ENCODE measurements at places on chromosomes 5 and 9.
A peak's percentile ranks its signal among the peaks of the same experiment; 100 is the strongest.

- no peak for DNase-seq
Measured at GRCh38 chr5:83540783-83541182, 69.2 kb downstream of the VCAN start.

- no peak for DNase-seq
Measured at GRCh38 chr9:73845539-73845938, 651.6 kb upstream of the RORB start.

GRCh38 chr9:95511616-95511931 is 5.2 kb downstream of the PTCH1 start:
- no peak for DNase-seq

GRCh38 chr9:78939311-78940065 is 632.3 kb upstream of the TLE4 start:
- no peak for DNase-seq

GRCh38 chr5:63029891-63030290 is 451.3 kb downstream of the LRRC70 start:
- no peak for DNase-seq

DNA sequence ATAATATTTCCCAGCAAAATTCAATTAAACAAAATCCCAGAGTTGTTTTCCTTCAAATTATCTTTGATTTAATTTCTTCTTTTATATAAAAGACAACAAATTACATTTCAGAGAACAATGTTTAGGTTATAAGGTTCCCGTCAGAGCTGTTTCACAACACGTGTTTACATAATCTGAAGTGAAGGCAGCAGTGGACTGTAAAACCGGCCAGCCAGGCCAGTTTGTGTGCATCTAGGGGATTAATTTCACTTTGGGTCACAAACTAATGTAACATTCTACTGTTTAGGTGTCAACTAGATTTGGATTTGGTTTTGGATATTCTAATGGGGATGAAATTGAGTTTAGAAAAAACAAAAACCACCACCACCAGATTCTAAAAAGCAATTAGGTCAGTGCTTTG is 86.5 kb upstream of the PLPP1 start:
- no peak for DNase-seq

GRCh38 chr5:167743695-167744464 is 547.6 kb upstream of the WWC1 start:
- no peak for DNase-seq

DNA sequence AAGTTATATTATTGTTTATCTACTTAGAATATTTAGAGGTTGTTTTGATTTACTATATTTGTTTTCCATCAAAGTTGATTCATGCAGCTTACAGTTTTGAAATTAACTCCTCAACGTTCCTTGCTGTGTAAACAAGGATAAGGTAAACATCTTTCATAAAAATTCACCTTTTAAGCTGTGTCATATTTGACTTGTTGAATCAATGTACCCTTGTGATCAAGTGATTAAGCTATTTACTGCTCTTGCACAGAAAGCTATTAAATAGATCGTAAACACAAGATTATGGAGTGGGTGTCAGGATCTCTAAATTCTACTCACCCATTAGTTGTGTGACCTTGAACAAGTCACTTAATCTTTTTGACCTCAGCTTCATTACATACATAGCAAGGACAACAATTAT is 2054.0 kb upstream of the NUDT12 start:
- no peak for DNase-seq

- DNase-seq: peak; percentile 26
Measured at GRCh38 chr5:96714951-96715451, 52.8 kb downstream of the CAST start.

DNA sequence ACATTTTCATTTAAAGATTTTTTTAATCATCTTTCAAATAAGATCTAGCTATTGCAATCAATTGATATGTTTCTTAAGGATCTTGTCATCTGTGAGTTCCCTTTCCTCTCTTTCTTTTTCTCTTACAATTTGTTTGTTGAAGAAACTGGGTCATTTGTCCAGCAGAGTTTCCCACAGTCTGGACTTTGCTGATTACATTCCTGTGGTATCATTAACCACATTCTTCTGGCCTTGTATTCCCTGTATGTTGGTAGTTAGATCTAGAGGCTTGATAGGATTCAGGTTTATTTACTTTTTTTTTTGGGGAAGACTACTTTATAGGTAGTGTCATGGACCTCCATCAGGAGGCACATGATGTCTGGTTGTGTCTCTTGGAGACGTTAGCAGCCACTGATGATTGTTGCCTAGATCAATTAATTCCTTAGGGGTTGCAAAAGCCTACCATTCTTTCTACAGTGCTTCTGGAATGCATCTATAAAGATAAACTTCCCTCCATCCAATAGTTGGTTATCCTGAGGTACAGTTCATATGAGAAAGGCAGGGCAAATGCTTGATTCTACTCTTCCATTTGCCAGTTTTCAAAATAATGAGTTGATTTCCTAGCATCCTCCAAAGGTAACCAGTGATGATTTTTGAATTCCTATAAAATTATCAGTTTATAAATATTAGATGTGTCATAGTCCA is 14.3 kb downstream of the PDE8B start:
- DNase-seq: no peak

DNA sequence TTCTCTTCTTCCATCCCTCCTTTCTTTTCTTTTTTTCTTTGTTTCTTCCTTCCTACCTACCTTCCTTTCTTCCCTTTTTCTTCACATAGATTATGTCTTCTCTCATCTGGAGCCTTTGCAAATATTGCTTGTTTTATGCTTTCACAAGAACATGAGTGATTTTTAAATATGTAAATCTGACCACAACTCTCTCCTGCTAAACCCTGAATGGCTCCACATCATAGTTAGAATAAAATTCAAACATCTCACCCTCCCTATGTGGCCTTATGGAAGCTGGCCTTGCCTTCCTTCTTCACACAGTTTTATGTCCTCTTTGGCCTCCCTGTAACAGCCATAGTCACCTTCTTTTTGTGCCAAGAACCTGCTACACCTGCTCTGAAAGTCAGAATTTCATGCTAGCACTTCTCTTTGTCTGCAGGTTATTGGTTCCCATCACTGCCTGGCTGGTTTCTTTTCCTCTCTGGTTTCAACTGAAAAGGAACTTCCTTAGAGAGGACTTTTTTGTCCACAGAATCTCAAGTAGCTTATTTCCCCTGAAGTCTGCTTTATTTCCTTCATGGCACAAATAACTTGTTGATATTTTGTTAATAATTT is 114.3 kb upstream of the TNC start:
- DNase-seq: no peak

DNA sequence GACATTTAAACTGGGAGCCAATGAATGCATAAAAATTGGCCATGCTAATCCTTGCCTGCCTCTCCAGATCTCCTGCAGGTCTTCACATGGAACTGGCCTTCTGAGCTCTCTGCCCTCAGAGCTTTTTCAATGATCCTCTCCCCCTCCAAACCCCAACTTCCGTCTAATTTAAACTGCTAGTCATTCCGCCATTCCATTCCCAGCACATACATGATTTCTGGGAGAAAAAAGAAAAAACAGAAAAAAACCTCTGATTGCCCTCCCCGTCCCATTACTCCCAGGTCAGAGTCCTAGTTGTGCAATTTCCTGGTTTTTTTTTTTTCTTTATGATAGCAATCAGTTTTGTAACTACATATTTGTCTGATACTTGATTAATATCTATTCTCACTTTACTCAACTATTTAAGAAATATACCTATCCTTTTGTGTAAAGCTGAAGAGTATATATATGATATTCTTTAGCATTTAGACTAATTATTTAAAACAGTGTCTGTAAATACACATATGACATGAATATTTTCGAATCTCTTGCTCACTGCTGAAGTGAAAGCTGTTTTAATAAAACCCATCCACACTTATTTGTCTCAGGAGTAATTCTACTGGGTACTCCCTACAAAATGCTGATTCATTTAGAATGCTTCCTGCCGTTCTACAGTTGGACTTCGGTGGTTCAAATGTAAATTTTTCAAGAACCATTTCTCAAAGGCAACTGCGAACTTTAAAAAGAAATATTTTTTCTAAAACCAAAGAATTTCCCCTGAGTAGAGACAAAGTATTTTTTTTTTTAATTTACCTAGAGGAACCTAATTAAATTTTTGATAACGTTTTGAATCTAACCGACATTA is 1.6 kb downstream of the HINT1 start:
- no peak for DNase-seq

- no peak for DNase-seq
Measured at GRCh38 chr9:95017062-95017461, 290.6 kb downstream of the AOPEP start.

- DNase-seq: no peak
Measured at GRCh38 chr5:100603141-100603540, 68.0 kb downstream of the FAM174A start.

- no peak for DNase-seq
Measured at GRCh38 chr5:149766460-149767280, 36.6 kb downstream of the PPARGC1B start.

GRCh38 chr9:13750061-13750460 is 470.6 kb upstream of the MPDZ start:
- no peak for DNase-seq

DNA sequence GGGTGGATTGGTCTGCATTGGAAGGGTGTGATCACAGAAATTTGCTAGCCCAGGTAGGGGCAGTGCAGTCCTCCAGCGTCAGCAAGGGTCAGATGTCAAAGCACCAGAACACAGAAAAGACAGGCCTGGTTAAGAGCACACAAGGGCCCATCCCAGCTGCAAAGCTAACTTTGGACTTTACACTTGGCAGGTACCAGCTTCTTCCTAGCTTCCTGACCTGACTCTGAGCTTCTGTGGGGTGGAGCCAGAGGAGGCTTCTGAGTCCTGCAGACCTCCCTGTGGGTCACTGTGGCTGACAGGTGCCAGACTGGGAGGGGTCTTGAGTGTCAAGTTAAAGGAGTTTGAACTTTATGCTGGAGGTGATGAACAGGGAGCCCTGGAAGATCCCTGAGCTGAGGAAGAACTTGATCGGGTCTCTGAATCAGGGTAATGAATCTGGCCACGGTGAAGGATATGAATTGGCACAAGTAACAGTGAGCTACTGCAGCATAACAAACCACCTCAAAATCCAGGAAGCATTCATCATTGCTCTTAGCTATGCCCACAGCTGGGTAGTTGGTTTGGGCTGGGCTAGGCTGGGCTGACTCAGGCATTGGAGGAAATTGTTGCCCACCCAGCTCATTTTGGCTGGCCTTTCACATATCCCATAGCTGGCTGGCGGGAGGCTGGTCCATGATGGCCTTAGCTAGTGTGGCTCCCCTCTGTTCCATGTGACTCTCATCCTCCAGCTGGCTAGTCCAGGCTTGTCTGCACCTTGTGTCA is 63.4 kb downstream of the BARX1 start:
- no peak for DNase-seq

GRCh38 chr5:133824661-133825254 is 143.7 kb downstream of the C5orf15 start:
- DNase-seq: no peak

DNA sequence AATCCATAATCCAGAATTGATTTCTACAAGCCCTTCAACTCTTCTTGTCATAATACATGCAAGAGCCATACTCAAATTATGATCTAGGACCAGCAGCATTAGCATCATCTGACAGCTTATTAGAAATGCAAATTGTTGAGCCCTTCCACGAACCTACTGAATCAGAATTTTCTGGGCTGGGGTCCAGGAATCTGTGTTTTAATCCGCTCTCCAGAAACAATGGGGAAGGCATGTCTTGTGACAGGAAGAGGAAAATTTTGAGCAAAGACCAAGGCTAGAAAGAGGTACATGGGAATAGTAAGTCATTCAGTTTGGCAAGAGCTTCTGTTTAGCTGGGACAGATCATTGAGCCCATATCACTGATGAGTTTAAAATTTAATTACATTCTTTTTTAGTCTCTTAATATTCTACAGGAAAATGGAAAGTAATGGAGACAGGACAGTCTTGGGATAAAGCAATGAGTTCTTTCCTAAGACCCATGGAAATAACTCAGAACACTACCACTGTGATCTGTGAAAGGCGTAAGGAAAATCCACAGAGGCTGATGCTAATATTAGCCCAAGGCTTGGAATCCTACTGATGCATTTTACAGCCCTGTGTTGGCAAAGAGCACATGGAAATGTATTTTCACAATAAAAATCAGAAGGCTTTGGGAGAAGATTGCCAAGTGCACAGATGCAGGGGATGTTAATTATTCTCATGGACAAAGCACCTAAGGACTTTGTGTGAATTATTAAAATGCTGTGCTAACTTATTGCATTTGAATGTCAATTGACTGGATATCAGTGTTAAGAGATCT is 73.7 kb upstream of the STK32A start:
- no peak for DNase-seq

GRCh38 chr5:154141745-154142221 is 48.8 kb upstream of the GALNT10 start:
- no peak for DNase-seq

GRCh38 chr5:45109636-45110035 is 300.9 kb downstream of the MRPS30 start:
- no peak for DNase-seq

- DNase-seq: no peak
Measured at GRCh38 chr5:39080168-39080567, 6.0 kb upstream of the RICTOR start.

DNA sequence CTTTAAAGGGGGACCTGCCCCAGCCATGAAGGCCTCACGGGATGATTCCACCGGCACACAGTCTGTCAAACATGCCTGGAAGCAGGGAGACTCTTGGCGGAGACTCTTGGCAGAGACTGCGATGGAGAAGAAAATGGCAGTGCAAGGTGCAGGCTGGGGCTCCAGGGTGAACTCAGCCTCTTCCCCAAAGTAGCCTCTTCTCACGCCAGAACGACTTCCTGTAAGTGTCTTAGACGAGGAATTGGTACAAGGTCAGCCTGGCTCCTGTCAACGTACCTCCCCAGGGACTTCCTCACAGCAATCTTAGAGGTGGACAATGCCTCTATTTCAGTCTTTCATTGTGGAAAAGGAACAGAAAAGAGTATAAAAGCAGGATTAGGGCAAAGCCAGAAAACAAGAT is 109.3 kb downstream of the UGCG start:
- no peak for DNase-seq

DNA sequence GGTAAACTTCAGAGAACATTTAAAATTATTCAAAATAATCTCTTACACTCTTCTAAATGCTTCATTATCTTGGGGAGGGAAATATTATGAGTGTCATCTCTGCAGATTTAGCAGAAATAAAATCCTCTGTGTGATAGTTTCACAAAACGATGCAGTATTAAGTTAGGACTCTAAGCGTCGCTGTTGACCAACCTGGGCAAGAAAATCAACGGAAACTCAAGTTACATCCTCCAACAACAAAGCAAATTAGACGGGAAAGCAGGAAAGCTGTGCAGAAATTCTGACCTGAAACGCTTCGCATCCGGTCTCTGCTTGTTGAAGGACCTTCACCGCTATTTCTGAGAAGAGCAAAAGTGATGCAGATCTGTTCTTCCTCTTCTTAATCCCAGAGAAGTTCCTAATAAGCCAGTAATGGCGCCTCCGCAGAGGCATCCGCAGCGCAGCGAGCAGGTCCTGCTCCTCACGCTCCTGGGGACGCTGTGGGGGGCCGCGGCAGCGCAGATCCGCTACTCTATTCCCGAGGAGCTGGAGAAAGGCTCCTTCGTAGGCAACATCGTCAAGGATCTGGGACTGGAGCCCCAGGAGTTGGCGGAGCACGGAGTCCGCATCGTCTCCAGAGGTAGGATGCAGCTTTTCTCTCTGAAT is at the start of gene PCDHGA6:
TSS of gene PCDHGA6 (plus strand) at position 219 of the 645 bp plus-strand sequence. CDS start at position 412, 193 bp downstream.
- DNase-seq: no peak

Measured in activated CD8-positive, alpha-beta memory T cell treated with anti-CD3 and anti-CD28 coated beads, Interleukin-2, amount 50 U/mL, for 4 hours (primary cell).